ENCODE measurements at places on chromosomes 3 and 15.

- no peak for DNase-seq
Observed at GRCh38 chr3:47523310-47524073, 10.0 kb upstream of the ELP6 start.

DNA sequence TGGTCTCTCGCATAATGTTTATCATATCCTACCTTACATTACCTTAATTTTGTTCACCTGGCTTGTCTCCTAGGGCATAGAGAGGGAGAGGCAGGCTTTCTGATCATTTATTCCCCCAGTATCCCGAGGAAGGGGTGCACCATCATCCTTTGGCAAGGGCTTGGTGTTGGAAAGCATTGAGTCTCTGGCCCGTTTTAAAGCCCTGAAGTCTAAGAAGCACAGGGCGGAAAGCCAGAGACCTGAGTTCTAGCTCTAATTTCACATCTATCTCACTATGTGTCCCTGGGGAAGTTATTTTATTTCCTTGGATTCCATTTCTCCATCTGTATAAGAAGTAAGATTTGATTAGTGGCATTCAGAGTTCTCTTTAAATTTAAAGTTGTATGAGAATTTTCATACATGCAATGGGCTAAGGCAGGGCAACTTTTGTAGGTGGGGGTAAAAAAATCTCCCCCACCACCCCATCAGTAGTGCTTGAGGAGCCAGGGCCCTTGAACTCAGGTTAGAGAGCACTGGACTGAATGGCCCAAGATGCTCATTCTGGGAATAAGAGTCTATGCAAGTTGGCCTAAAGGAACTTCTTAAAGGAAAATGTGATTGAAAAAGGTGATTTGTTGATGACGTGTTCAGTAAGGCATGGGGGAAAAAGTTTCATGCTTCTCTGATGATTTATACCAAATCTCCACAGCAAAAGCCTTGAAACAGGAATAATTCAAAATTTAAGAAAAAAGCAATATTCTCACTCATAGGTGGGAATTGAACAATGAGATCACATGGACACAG lies 10.1 kb downstream of the TMC3 start:
- DNase-seq, result no peak

DNA sequence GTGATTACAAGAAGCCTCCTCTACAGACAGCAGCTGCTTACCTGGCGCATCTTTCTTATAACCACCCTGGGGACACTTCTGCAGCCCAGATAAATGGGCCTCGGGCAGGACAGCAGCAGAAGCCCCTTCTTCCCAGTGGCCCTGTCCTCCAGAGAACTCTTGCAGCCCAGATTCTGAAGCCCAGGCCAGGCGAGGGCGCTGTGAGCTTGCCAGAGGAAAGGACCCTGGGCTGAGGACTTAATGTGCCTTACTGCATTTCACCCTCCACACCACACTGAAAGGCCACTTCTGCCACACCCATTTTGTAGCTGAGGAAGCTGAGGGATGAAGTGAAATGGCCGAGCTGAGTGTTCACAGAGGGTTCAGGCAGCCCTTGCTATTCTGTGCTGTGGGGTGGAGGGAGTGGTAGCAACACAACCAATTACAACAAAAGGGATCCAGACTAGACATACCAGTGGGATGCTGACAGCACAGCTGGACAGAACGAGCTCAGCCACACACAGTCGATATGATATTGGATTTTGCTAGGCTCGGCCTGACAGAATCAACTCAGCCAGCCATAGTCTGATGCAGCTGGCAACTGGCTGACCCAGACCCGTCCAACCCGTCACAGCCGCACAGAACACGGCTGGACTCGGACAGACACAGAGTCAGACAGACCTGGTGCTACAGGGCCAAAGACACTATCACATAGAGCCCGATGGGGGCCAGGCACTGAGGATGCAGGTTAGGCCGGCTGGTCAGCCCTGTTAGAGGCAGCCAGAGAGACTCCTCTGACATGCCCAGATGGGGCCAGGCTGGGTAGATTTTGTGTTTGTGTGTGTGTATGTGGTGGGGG lies 7.3 kb downstream of the ACOX2 start:
- DNase-seq, result no peak

DNA sequence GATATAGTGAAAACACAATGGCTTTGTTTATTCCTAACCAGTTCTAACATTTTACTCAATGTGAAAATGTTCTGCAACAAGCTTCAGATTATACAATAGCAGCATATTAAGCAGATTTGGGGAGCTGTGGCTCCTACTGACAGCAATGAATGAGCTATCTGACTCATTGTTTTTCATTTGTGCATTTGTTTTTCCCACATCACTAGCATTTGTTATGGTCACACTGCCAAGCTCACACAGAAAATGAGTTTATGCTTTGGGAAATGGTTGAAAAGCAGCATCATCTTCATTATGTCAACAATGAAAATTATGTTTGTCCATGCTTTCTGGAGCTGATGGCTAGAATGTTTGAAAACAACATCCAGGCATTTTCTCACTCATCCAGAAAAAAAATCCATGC lies 53.5 kb downstream of the ZPLD1 start:
- DNase-seq, result no peak
